Stimulated activated CD8-positive, alpha-beta memory T cell treated with anti-CD3 and anti-CD28 coated beads, Interleukin-7, amount 100 ng/mL, for 24 hours (primary cell): ENCODE measurements at places on chromosomes 7 and 10.

- no peak for DNase-seq
Observed at GRCh38 chr7:108181073-108181985, 51.2 kb upstream of the LAMB4 start.

- no peak for DNase-seq
Observed at GRCh38 chr10:42956045-42956444, 120.8 kb upstream of the RET start.

GRCh38 chr10:71854031-71854430 is 3.0 kb upstream of the PSAP start:
- no peak for DNase-seq

- DNase-seq = no peak
Observed at GRCh38 chr10:124238367-124238766, 145.0 kb upstream of the CHST15 start.

GRCh38 chr10:132201111-132201969 is 14.6 kb downstream of the DPYSL4 start:
- no peak for DNase-seq
